ENCODE measurements at places on chromosomes 5 and 9.

DNA sequence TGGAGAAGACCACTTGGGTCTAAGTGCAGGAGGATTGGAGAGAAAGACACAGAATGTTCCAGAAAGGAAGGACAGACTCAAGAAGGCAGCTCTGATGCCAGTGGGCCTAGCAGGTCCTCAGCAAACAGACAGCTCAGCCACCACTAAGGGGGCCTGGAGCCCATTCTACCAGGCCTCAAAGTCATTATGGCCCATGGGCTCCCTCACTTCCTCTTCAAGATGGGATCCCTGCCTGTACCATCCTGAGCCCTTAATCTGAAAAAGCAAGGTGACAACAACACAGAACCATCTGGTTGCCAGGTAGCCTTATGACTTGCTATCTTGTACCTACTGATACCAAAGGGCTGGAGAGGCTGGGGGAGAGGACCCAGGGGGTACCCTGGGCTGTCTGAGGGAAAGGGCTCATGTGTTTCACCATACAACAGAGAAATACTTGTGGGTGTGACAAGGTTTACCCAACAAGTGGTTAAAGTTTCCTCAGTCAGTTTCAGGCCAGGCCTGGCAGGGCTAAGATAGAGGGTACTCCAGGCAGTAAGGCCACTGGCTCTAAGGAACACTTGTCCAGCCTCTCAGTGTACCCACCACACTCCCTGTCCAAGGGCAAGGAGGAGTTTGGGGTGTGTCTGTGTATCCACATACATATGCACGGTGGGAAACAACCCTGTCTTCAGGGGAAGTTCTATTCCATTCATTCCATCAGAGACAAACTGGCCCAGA is 30.7 kb downstream of the TCF7 start:
- no peak for DNase-seq

- no peak for DNase-seq
Measured at GRCh38 chr5:135921388-135921787, 25.7 kb upstream of the IL9 start.

DNA sequence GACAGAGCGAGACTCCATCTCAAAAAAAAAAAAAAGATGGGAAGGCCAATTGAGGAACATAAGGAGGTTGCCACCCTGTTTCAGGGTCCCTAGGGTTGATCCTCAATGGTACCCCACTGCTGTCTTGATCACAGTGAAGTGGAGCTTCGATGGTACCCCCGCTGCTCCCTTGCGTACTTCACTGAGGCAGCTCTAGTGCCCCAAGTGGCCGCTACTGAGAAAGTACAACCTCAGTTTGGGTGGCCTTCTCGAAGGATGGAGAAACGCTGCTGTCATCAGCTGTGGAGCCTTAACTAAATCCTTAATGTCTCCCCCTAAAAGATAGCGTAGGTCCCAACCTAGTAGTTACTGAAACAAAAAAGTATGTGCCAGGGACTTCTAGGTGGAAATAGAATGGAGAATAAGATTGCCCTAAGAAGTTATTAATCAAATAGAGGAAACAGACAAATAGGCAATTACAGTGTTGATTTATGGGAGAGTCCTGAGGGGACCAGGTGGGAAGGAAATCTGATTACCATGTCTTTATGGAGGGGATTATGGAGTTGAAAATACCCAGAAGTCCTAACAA is 6.3 kb downstream of the TESK1 start:
- DNase-seq, result peak; percentile 27

DNA sequence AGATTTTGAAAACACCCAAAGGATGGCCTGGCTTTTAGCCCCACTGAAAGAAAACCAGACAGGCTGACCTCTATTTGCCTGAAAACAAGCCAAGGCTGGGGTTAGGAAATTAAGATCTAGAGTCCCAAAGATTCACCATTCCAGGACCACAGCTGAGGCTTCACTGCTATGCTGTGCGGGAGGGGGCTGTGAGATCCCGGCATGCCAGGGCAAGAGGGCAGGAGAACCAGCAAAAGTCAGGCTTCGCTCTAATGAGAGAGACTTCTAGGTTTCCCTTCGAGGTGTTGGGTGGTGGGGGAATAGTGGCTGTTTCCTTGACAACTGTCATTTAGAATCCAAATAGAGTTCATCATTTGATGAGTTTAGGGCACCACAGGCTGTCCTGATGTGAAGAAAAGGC is 152.9 kb upstream of the NFIB start:
- no peak for DNase-seq

GRCh38 chr5:62343428-62343827 is 37.4 kb downstream of the KIF2A start:
- no peak for DNase-seq

- DNase-seq, result peak; percentile 88
Measured at GRCh38 chr5:18393565-18394442, 759.5 kb downstream of the TAF11L14 start.

DNA sequence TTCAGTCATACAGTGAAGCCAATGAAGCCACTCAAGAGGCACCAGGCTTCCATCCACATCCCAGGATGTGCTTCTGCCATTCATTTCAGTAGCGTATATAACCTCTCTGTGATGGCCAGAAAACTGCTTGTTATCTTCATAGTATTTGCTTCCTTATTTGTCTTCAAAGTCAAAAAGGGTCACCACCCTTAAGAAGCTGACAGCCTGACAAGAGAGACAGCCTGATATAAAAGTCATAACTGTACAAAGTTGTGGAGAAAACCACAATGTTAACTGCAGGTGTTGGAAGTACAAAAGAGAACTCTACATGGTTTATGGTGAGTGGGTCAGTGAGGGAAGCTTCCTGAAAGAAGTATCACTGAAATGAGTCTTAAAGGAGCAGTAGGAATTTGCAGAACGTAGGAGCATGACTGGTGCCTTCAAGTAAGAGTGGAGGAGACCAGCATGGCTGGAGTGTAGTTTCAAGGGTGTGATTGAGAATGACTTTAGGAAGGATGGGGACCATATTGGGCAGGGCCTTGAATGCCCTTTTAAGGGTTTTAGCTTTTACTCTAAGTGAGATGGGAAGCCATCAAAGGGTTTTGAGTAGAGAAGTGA is 33.7 kb downstream of the NIM1K start:
- no peak for DNase-seq

DNA sequence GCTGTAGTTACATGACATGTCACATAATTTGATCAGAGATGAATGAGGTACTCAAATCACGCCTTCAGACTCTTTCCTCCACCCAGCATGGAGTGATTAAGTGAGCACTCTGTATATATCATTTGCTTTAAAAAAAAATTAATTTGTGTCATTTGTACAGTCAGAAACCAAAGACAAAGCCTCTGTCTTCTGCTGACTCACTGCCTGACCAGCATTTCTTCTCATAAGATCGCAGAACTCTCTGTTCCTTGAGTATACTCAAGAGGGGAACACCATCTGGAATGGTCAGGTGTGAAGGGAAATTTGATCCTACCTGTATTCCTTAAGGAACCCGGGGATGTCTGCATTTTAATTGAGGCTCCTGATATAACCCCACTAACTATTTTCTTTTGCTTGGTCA is 254.4 kb downstream of the FAM114A2 start:
- no peak for DNase-seq

GRCh38 chr5:152560512-152561137 is 155.5 kb upstream of the NMUR2 start:
- DNase-seq, result peak; percentile 69

GRCh38 chr5:60533789-60534188 is 166.2 kb downstream of the DEPDC1B start:
- DNase-seq, result no peak

- DNase-seq, result no peak
Measured at GRCh38 chr9:137435381-137435891, 5.7 kb downstream of the ENTPD8 start.

- no peak for DNase-seq
Measured at GRCh38 chr5:10633271-10634049, 69.6 kb downstream of the ANKRD33B start.

GRCh38 chr5:127615916-127616315 is 33.0 kb upstream of the CTXN3 start:
- no peak for DNase-seq

DNA sequence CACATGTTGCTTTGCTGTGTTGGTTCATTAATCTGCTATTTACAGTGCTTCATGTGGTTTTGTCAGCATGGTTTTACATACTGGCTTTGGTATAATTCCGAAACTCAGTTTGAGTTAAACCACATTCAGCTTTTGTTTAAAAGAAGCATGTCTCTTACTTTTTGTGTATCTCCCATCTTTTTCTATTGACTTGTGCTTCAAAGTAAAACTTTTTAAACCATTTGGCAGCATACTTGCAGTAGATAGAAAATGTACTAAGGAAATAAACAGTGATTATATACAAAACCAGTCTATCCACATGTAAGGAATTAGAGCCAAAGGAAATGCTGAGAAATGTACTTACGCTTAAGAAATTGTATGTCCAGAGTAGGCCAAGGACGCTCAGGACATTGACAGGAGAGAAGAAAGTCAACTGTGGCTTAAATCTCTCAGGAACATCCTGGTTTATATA is 286.9 kb downstream of the ARHGEF28 start:
- DNase-seq, result no peak

DNA sequence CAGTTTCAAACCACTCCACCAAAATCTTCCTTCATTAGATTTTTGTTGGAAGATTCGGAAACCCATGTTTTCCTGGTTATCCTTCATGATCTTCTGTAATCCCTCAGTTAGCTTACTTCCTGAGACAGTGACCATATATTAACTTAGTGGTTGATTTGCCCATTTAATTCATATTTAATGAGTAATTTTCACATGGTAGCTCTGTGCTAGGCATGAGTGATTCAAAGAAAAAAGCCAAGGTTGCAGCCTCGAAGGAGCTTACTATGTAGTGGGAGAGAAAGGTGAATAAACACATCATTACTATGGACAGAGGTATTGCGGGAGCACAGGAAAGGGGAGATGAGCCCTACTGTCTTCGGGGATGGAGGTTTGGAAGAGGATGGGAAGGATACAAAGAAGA is 158.5 kb downstream of the TLE1 start:
- DNase-seq, result no peak

- peak; percentile 46 for DNase-seq
Measured at GRCh38 chr5:136249678-136250266, 56.8 kb upstream of the SMIM32 start.

DNA sequence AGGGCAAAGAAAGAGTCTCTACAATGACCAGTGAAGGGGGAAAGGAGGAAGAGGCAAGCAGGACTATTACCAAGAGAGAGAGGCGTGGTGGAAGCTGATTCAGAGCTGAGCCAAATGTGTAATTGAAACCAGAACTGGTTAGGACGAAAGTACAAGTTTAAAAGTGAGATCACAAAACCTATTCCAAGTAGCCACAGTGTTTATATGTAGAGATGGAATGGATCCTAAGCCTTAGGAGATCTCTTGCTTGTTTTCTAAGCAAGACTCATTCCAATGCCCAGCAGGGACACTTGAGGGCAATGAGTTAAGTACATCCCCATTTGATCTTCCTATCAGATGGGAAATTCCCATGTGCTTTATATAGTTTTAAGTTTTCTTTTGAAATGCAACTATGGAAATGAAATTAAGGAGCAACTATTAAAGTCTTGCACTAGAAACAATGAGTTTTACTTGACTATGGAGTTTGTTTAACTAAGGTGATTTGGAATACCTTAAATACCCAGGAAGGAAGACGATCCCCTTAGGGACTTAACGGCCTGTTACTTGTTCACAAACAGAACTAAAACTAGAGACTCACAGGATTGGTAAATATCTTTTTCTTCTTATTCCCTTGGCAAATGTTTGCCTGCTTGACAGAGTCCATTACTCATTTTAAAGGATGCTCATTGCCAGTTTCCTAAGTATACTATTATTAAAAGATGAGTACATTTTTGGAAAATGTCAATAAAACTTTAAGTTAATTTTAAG is 51.1 kb upstream of the SNX2 start:
- DNase-seq, result no peak

- DNase-seq, result no peak
Measured at GRCh38 chr9:99680191-99680590, 141.5 kb upstream of the NR4A3 start.

DNA sequence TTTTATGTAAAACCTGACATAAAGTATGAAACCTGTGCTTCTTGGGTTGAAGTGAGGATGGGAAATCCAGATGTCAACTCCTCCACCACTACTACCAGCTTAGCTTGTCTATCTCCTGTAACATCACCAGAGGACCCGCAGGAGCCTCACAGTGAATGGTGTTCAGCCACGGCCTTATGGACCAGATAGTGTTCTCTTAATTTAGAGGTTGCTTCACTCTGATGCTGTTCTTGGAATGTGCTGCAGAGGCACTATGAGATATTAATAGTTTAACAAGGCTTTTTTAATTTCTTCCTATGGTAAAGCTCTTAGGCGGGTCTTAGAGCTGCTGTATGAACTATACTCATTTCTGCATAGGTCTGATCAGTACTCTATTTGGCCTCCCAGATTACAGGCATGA is 27.9 kb downstream of the NFX1 start:
- DNase-seq, result no peak

DNA sequence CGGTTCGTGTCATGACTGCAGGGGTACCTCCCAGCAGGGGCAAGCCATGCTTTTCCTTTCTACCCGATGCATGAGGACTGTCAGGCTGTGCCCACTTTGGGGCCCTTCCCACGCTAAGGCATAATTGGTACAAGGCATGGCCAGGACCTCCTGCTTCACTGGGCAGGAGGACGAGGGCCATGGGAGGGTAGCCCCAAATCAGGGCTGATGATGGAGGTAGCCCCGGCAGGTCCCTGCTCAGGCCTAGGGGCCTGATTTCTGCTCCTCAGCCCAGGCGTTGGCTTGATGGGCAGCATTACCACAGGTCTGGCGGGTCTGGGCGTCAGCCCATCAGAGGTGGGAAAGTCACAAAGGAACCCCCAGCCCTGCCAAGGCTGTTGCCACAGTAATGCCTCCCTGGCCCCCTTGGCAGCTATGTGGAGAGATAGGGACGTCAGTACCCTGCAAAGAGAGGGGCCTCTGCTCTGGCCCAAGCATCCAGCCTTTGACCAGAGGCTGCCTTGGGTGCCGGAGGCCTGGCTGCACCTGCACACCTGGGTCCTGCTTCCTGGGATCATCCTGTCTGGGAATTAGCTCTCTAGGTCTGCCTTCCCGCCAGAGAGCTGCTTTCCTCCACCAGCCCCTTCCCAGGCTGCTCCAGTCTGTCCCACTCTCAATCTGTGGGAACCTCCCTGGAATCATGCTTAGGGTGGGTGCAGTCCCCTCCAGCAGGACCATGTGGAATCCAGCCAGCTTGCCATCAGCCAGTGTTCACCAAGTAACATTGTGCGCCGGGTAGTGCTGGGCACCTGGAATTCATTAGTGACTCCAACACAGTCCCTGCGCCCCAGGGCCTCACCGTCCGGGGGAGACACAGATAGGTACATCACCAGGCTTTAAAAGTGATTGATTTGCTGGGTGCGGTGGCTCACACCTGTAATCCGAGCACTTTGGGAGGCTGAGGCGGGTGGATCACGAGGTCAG is 15.4 kb downstream of the TSPAN17 start:
- DNase-seq, result no peak

DNA sequence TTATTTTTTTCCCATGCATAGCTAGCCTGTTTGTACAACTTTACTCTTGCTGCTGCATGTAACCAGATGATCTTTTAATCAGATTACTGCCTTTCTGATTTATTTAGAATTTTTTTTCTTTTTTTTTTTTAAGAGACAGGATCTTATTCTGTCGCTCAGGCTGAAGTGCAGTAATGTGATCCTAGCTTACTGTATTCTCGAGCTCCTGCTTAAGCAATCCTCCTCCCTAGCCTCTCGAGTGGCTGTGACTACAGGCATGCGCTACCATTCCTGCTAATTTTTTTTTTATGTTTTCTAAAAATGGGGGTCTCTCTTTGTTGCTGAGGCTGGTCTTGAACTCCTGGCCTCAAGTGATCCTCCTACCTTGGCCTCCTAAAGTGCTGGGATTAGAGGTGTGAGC is 9.6 kb downstream of the DCP2 start:
- DNase-seq, result no peak

- no peak for DNase-seq
Measured at GRCh38 chr5:84385705-84386104, 1.0 kb upstream of the EDIL3 start.
